ENCODE measurements at places on chromosomes 7 and 10.
A peak's percentile ranks its signal among the peaks of the same experiment; 100 is the strongest.

DNA sequence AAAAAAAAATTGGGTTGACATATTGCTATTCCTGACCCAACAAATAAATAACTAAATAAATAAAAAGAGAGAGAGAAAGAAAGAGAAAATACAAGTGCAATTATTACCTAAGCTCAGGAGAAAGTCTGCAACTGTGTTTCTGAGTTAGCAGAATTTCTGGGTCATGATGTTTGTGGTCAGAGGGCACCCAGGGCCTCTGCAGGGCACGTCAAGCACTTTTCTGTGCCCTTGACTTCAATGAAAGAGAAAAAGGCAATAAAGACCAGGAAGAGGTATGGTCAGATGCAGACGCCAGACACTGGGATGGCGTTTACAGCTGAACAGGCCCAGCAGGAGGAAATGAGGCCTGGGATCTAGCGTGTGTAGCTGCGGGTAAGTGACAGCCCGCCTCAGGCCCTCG, 160.9 kb upstream of the GDF10 start:
- DNase-seq: no peak

DNA sequence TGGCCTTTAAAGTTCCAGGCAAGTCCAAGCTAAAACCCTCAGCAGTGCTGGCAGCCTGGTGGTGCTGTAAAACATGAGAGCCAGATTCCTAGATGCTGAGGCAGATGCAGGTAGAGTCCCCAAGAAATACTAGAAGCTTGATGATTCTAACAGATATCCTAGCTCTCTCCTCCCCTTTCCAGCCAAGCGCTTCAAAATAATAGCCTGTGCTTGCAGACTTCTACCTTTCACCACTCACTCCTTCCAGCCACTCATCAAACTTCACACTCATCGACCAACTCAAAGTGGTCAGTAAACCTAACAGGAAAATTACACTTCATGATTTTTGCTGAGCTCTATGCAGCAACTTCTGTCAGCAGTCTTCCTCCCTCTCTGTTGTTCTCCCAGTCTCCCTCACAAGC, 50.2 kb downstream of the LMBR1 start:
- no peak for DNase-seq

GRCh38 chr7:74051629-74052410, 23.8 kb downstream of the ELN start:
- DNase-seq: no peak

DNA sequence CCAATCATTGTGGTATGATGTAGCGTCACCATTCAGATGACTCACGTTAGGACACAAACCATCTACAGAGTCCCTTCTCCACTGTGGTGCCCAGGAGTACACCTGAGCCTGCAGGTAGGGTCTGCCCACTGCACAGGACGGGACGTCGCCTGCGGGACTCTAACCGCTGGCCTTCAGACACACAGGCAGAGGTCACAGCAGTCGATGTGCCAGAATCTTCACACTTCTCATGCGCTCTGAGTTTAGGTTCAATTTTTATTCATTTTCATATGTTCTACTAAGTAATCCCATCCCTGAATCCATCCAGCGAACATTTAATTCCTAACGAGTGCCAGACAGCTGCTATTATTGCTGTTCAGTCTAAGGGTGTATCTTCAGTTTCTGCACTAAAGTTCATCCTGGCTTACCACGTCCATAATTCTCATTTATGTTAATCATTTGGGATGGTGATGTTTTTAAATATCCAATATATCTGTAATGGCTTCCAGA, 73.3 kb downstream of the CXCL12 start:
- no peak for DNase-seq

GRCh38 chr10:99058762-99059161, 176.9 kb downstream of the HPSE2 start:
- no peak for DNase-seq

DNA sequence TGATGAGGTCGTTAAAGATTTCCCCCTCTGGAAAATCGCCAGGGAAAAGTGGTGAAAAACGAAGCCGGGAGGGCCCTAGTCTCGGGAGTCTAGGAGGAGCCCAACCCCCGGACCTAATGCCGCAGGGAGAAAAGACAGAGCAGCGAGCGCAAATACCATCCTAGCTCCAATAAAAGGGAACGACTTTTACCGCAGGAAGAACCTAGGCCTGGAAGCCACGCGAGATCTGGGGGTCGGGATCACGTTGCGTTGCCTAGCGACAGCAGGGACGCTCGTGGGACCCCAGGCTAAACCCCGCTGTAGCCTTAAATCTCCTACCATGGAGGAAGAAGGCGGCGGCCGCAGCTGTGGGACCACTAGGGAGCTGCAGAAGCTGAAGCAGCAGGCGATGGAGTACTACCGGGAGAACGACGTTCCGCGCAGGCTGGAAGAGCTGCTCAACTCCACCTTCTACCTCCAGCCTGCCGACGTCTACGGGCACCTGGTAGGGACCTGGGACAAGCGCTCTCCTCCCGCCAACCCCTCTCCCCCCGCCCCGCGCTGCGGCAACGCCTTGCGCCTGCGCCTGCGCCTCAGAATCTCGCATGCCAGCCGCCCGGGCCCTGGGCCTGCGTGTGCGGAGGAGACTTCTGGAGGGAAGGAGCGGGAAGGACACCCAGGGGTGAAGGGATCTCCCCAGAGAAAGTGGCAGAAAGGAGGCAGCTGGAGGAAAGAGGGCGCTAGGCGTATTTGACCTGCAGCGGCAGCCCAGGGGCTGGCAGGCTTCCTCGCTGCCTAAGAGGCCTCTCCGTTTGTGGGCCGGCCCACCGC, at the start of gene ENO4:
TSS of gene ENO4 (plus strand) at position 252 of the 810 bp plus-strand sequence. CDS start at position 320, 68 bp downstream.
- no peak for DNase-seq

- DNase-seq: no peak
These were observed 26.9 kb upstream of the SORBS1 start for GRCh38 chr10:95588025-95588424.

DNA sequence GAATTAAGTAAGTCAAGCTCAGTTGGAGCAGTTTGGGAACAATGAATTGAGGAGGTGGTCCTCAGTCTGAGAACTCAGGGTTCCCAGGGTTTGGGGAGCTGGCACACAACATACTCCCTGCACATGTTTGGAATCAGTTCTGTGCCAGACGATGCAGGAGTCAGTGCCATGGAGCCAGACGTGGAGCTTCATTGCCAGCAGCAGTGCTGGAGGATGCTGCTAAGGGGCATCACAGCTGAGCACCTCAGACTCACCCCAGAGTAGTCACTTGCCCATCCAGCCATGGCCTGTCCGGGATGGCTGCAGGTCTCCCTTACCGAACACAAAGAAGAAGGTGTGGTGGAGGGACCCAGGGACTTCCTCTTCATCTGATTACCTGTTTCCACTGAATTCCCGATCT, 7.9 kb downstream of the GIMAP5 start:
- no peak for DNase-seq

DNA sequence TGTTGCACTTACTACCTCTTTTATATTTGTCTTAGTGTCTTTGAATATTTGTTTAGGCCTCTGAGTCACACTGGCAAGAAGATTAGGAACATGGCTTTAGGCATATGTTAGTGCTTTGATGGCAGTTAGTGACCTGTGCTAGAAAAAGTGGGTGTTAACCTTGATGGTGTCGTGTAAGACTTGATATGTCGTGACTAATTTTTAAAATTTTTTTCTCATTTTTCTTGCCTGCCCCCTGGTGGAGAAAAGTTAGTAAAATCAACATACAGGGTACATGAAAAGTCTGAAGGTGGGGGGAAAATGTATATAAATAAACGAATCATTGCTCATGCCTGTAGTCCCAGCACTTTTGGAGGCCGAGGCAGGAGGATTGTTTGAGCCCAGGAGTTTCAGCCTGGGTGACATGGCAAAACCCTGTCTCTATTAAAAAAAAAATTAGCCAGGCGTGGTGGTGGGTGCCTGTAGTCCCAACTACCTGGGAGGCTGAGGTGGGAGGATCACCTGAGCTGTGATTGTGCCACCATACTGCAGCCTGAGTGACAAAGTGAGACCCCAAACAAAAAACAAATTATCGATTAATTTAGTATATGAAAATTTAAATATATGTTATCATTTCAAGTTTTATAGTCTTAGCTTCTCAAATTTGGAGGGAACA, 44.6 kb downstream of the TAX1BP1 start:
- DNase-seq: no peak

DNA sequence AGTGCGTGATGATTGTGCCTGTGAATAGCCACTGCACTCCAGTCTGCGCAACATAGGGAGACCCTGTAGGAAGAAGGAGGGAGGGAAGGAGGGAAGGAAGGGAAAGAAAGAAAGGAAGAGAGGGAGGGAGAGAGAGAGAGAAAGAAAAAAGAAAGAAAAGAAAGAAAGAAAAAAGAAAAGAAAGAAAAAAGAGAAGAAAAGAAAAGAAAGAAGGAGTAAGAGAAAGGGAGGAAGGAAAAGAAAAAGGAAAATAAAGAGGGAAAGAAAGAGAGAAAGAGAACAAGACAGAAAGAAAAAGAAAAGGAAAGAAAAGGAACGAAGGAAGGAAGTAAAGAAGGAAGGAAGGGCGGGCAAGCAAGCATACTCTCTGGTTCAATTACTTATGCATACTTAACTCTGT, 112.9 kb upstream of the ANK3 start:
- no peak for DNase-seq

DNA sequence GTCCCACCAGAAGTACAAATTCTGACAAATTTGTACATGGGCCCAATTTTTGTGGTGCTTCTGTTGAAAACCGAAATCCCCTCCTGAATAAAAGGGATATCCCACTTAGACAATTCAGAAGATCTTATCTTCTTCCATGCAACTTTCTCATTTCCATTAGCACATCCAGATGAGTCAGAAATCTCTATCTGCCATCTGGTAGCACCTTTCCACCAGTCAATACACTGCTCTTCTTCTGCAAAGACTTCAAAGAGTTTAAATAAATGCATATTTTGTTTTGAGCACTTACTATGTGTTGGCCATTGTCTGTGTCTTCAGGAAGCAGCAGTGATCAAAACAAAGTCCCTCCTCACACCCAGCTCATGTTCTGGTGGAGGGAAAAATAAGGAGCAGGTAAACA, 12.7 kb upstream of the KLF6 start:
- no peak for DNase-seq

DNA sequence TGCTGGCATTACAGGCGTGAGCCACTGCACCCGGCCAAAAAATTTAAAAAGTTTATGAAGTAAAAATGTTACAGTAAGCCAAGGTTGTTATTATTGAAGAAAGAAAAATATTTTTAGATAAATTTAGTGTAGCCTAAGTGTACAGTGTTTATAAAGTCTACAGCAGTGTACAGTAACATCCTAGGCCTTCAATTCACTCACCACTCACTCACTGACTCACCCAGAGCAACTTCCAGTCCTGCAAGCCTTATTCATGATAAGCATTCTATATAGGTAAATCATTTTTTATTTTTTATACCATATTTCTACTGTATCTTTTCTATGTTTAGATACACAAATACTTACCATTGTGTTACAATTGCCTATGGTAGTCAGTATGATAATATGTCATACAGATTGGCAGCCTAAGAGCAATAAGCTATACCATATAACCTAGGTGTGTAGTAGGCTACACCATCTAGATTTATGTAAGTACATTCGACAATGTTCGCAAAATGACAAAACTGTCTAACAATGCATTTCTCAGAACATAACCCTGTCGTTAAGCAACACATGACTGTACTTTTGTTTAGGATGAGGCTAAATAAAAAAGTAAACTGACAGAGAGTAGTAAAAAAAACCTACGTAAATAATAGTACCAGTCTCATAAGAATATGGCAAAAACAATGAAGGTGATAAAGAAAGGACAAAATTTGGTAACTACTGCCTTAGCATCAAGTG, 77.8 kb upstream of the FAM133B start:
- no peak for DNase-seq

GRCh38 chr7:147044941-147045340, 928.3 kb downstream of the CNTNAP2 start:
- no peak for DNase-seq

- DNase-seq: no peak
These were observed 4.7 kb downstream of the MICALL2 start for GRCh38 chr7:1454542-1454941.

- no peak for DNase-seq
These were observed 266.3 kb downstream of the PPP1R3A start for GRCh38 chr7:113652501-113652900.

GRCh38 chr10:11684717-11685645, 57.2 kb upstream of the ECHDC3 start:
- DNase-seq: peak; percentile 35

DNA sequence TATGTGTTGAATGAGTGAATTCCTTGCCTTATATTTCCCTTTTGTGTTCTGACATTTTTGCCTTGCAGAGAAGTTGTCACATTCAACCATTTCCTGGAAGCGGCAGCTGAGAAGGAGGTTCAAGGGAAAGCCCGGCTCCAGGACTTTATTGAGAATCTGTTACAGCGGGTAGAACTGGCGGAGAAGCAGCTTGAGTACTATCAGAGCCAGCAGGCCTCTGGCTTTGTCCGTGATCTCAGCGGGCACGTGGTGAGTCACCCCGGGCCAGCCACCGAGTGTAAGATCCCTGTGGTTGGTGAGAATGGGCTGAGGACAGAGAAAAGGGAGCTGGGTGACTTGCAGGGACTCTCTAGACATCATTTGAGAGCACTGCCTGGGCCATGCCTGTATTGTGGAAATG, 14.2 kb downstream of the ZNF365 start:
- DNase-seq: no peak

DNA sequence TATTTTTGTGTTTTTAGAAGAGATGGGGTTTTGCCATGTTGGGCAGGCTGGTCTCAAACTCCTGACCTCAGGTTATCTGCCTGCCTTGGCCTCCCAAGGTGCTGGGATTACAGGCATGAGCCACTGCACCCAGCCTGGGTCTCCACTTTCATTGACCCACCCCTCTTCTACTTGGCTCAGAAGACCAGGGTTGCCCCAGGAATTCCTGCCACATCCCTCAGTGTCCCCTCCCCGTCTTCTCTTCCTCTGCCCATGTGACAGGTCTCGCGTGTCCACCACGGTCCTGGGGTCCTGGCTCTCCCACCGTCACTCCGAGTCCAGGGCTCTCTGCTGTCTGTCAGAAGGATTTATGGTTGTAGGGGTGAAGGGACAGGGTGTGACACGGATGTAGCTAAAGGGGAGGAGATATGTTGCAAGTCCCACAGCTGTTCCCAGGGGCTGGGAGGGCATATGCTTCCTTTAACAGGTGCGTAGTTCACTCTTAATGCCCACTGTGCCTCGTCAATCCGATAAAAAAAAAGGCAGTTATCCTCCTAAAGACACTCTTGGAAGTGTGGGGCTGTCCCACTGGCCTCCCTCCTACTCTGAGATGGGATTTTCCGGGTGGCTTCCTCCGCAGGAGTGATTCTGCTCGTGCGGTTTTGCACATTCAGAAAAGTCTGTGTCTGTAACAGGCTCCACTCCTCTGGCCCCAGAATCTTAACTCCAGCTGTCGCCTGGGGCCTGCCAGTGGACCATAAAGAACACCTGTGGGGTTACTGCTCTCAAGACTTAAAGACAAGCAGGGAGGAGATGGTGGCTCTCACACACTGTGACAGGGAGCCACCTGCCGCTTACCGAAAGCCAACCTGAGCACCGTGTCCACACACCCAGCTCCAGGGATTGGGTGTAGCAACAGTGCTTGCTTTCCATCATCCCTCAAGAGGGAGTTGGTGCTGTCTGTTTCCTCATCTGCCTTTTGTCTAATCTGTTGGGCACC, 36.7 kb upstream of the SHH start:
- DNase-seq: no peak

DNA sequence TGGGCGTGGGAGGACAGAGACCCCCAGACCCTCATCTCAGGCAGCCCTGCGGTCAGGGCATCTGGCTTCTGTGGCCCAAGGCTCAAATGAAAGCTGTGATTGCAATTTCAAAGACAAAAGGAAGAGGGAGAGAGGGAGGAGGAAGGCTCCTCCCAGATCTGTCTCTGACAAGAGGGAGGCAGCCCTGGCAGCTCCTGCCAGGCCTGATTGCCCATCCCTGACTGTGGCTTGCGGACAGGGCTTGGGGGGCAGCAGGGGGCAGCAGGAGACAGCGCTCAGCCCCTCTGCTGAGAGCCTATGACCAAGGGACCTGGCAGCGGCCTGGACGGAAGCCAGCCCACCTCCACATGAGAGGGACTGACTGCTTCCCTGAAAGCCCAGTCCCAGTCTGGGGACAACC, 91.8 kb downstream of the PTPRN2 start:
- no peak for DNase-seq
